ENCODE measurements at places on chromosomes 13 and 19. TPM values are rescaled to one million over a fixed set of nuclear protein-coding genes. Genes with fewer than 3 reads are reported as not detected.
A peak's percentile ranks its signal among the peaks of the same experiment; 100 is the strongest.

GRCh38 chr19:10453852-10454251 is 33.5 kb downstream of the PDE4A start:
- DNase-seq = no peak

GRCh38 chr19:43672061-43672679 is 2.2 kb upstream of the PLAUR start:
- DNase-seq = no peak

DNA sequence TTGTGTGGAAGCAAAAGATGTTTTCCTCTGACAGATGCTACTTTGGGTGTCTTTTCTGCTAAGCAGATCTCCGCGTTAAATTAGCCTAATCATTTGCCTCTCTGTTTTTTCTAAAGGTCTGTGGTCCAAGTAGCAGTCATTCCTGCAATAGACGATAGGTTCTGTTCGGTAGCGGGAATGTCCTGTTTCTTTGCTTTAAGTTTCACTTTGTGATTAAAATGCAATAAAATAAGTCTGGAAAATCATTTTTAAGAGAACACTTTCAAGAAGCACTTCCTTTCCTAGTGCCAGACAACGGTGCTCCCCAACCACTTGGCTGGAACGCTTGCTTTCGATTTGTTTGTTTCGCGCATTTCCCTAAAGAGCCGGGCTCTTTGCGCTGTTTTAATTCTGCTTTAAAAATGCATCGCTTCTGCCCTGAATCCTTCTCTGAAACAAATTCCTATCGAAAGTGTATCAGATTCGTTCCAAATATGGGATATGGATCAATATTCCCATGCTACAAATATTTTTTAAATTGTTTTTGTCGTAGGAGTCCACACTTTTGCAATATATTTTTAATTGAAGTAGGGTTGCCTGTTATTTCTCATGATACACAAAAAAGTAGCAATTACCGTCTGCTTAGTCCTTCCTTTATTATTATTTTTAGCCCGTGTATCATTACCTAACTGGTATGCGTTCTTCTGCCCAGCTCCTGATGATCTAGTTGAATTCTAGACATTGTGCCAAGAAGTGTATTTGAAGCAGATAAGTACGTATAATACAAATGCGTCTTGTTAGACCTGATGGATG is 14.2 kb downstream of the ZIC2 start:
- no peak for DNase-seq

DNA sequence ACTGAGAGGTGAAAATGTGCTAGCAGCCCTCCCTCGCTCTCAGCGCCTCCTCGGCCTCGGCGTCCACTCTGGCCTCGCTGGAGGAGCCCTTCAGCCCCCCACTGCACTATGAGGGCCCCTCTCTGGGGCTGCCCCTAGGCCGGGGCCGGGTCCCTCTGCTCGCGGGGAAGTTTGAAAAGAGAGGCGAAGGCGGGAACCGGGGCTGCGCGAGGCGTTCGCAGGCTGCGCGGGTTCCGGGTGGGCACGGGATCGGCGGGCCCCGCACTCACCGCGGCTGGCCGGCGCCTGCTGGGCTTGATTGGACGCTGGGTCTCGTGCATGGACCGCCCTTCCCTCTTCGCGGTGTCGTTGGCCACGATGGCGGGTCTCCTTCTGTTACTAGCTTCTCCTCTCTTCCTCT is 29.3 kb downstream of the C1QTNF9 start:
- no peak for DNase-seq

- DNase-seq = no peak
Measured at GRCh38 chr13:43478902-43479301, 307.9 kb downstream of the ENOX1 start.

DNA sequence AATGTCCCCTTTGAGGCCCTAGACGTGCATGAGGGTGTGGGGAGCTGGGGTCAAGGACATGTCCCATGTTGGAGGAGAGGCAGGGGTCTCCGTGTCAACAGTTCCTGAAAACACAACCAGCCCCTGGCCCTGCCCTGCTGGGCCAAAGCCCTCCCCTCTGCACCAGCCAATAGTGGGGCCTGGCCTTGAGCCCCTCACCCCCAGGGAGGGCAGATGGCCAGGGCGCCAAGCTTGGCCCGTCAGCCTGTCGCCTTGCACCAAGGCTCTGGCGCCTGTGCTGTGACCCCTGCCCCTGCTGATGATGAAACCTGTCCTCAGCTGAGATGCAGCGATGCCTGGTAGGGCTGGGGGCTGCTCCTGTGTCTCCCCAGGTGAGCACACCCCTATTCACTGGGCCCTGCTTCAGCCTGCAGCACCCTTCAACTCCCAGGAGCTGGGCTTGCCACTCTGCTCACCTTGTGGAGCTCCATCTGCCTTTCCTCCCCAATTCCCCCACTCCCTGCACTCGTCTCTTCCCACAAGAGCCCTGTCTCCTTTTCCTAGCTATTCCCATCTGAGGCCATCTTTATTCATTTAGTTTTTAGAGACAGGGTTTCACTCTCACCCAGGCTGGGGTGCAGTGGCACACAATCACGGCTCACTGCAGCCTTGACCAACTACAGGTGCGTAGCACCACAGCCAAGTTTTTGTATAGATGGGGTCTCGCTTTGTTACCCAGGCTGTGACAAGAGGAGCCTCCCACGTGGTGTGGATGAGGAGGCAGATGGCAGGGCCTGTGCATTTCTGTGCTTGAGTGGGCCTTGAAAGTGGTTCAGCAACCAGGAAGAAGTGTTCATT is 2.1 kb upstream of the HAMP start:
- peak; percentile 28 for DNase-seq

Gene C5AR2
- total RNA-seq = not detected

Gene ZNF284
- 0.53 TPM for total RNA-seq

- DNase-seq = no peak
Measured at GRCh38 chr13:67776151-67776550, 546.0 kb upstream of the PCDH9 start.

- DNase-seq = no peak
Measured at GRCh38 chr13:59047546-59047945, 1116.2 kb downstream of the DIAPH3 start.

DNA sequence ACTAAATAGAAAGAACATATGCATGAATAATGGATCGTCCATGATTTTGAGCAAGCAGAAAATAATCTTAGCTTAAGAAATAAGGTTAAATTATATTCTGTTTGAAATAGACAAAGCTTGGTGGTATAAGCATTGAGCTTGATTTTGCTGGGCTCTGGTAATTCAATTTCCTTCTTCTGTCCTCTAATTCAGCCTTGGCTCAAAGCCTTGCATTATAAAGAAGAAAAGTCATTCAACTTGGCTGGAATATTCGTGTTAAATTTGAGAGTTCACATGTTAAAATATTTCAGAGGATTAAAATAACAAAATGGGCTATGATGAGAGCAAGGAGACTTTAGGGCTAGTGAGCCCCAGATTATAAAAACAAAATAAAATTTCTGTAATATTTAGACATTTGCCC is 415.4 kb upstream of the PCDH20 start:
- DNase-seq = no peak

Gene SPTBN4
- total RNA-seq = 0.18 TPM

Gene OR7G1
- not detected for total RNA-seq

DNA sequence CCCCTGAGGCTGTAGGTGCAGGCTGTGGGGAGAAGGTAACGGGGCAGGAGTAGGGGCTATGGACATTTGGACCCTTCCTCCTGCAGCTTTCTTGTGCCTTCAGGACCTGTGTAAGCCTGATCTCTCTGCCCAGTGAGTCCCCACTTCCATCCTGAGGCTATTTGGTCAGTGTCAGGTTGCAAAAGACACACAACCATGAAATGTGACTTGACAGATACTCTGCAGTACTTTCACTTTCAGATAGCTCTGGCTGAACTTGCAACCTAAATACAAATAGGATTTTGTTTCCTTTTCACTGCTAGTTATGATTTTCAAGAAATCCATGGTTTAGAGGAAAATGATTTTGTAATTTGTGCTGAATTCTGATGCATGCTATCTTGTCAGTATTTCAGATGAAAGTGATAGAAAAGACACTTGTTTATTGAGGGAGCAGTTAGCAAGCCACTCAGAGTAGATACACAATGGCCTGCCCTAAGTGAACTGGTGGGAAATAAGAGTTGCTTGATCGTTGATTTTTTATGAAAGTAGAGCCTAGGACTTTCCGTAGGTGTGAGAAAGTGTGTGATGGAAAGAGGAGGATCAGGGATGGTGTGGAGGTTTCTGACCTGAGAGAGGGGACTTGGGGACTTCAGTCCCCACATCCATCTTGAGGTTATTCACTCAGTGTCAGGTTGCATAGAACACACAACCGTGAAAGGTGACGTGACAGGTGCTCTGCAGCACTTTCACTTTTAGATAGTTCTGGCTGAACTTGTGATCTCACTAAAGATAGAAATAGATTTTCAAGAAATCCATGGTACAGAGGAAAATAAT is 18.1 kb upstream of the EID2 start:
- DNase-seq = peak; percentile 41

Gene OCEL1
- total RNA-seq = 15.8 TPM

DNA sequence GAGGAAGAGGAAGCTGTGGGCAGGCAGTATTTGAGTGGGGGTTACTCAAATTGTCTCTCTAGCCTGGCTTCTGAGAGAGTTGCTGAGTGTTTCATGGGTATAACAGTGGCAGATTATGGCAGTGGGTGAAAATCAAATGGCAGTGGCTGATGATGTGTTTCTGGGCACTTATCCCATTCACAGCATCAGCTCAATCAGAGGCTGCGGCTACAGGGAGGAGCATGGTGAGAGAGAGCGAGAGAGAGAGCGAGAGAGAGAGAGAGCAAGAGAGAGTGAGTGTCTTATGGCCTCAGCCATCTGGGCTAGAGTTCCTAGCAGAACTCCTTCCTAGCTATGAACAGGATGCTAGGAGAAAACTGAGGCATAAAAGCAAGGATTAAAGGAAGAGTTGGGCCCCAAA is 178.9 kb downstream of the OLFM4 start:
- DNase-seq = no peak

Gene ZNF20
- total RNA-seq = 1.5 TPM

GRCh38 chr19:45305421-45305820 is 17.3 kb downstream of the CKM start:
- DNase-seq = no peak

Gene RFPL4A
- not detected for total RNA-seq

- no peak for DNase-seq
Measured at GRCh38 chr13:95784900-95785290, 108.0 kb downstream of the DNAJC3 start.

Gene ZNF460
- 43.0 TPM for total RNA-seq

- DNase-seq = no peak
Measured at GRCh38 chr19:3203805-3204645, 18.3 kb downstream of the NCLN start.

Gene JSRP1
- 0.41 TPM for total RNA-seq

Gene CLEC17A
- total RNA-seq = 99.0 TPM

DNA sequence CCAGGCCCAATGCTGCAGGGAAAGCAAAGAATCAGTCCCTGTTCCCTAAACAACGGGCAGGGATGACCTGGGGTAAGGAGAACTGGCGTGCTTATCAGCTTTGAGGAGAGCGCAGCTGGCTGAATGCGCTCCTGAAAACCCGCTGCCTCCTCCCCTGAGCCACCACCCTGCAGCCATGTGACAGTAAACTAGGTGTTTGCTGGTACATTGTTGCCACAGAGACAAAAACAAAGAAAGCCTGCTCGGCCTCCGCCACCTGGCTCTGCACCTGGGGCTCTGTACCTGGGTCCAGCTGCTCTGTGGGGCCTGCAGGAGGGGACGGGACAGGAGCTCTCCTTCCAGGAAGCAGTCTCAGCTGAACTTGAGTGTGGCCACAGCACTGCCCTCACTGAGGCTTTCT is 21.8 kb downstream of the MCF2L start:
- no peak for DNase-seq

DNA sequence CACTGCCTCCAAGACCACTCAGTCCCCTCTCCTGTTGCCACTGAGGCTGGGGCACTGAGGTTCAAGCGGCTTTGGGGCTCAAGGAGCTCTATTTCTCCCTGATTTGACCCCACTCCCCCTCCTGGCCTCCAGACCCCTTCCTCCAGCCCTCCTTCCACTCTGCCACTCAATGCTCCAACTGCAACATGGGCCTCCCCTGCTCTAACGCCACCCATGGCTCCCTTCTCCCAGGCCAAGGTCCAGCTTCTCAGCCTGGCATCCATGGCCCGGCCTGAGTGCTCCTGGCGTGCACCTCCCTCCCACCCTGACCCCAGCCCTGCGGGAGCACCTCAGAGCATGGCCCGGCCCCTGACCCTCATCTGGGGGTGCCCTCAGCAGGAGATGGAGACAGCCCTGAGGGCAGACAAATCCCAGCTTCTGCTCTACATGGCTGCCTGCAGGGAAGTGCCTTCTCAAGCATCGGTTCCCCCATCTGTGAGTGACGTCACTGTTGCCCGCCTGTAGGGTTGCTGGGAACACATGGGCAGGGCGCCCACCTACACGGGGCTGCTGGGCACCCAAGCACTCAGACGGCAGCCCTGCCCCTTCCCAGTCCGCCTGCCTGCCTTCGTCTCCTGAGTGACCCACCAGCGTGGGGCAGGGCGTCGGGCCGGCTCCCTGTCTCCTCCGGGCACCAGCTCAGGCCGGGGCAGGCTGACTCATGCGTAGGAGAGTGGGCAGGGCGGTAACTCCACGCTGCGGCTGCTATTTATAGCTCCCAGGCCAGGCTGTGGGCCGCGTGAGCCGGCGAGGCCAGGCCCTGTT is 1.6 kb upstream of the DIRAS1 start:
- no peak for DNase-seq

Gene LHFPL6
- total RNA-seq = 0.23 TPM

GRCh38 chr19:13790354-13790753 is 4.9 kb upstream of the ZSWIM4 start:
- DNase-seq = no peak

Gene CASP14
- 0.11 TPM for total RNA-seq

GRCh38 chr13:32257649-32258048 is 57.5 kb downstream of the ZAR1L start:
- no peak for DNase-seq

Gene ZNF260
- total RNA-seq = 4.3 TPM

GRCh38 chr19:55197528-55197927 is 11.8 kb downstream of the PTPRH start:
- no peak for DNase-seq

DNA sequence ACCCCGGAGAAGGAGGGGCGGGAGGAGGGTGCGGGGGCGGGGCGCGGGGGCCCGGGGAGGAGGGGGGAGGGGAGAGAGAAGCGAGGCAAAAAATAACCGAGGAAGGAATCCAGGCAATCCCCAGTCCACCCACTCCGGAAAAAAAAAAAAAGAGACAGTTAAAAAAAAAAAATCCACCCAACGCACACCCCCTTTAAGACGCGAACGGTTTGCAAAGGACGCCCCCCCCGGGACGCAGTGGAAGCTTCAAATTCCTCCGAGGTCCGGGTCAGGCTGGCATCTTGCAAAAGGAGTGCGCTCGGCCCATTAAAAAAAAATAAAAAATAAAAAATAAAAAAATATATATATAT is at the start of gene CACNA1A:
Gene CACNA1A, minus strand, starts transcription at position 9 of the 350 bp plus-strand sequence. CDS start 255 bp downstream, outside the sequence.
- no peak for DNase-seq

DNA sequence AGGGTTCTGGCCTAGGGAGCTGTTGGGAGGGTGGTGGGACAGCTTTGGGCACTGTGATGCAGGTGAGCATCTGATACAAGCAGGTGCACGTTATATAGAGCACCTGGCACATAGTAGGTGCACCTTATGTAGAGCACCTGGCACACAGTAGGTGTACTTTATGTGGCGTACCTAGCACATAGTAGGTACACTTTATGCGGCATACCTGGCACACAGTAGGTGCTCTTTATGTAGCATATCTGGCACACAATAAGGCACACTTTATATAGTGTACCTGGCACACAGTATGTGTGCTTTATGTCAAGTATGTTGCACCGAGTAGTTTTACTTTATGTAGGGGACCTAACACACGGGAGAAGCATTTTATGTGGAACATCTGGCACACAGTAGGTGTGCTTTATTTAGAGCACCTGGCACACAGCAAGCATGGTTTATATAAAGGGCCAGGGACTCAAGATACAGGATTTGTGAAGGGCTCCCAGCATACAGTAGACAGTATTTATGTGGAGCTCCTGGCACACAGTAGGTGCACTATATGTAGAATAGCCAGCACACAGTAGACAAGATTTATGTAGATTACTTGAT is 1.6 kb upstream of the CYP4F12 start:
- no peak for DNase-seq
